Inflammatory macrophage (primary cell): ENCODE measurements at places on chromosomes 2 and 18.
A peak's percentile ranks its signal among the peaks of the same experiment; 100 is the strongest.

DNA sequence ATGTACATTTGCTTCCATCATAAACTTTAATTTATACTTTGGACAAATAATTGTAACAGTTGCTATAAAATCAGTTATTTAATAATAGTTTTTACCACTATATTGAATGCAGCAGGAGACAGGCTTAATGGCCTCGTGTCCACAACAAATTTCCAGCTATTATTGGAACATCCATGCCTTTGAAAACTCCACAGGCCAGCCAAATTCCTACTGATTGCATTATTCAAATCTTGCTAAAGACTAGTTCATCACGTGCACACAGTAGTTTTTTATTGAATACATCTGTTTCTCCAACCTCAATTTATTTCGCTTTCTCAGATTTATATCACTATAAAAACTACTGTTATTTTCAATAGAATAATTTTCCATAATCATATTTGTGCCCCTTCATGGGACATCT is 18.4 kb upstream of the PTPRM start:
- no peak for DNase-seq

DNA sequence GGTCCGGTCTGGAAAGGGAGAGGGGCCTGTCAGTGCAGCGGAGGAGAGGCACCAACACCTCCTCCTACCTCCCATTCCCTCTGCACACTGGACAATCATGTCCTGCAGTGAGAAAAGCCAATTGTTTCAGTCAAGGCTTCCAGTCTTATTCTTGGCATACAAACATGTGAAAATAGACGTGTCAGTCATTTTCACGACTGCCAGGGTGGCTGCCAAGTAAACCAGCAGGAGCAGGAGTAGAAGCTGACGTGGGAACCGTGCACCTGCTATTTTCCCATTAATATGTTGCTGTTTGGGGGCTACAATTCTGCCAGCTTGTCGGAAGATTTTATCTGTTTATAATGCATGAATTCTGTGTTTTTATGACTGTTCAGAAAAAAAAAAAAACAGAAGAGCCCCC is 202.3 kb downstream of the SPP2 start:
- no peak for DNase-seq

- peak; percentile 76 for DNase-seq
These were observed 81.9 kb upstream of the ZNF397 start for GRCh38 chr18:35158728-35159450.

- DNase-seq, result no peak
These were observed 27.0 kb upstream of the CCDC178 start for GRCh38 chr18:33467531-33467930.

GRCh38 chr2:148888986-148889385 is 14.0 kb downstream of the KIF5C start:
- no peak for DNase-seq

- peak; percentile 85 for DNase-seq
These were observed 96.5 kb downstream of the ZFP36L2 start for GRCh38 chr2:43129676-43130547.

DNA sequence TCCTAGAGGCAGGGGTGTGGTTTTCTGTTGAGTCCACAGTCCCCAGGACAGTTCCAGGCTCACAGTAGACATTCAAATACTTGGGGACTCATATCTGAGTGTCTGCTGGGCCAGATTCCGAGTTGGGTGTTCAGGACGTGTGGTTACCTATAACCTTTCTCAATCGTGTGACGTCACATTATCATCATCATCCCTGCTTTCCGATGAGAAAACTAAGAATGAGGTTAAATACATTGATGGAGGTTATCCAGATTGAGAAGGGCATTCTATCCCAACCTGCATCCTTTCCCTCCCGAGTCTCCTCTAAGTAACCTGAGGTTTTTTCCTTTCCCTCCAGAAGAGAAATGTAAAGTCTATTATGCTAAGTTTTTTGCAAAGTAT is 204.6 kb downstream of the MGAT5 start:
- no peak for DNase-seq

DNA sequence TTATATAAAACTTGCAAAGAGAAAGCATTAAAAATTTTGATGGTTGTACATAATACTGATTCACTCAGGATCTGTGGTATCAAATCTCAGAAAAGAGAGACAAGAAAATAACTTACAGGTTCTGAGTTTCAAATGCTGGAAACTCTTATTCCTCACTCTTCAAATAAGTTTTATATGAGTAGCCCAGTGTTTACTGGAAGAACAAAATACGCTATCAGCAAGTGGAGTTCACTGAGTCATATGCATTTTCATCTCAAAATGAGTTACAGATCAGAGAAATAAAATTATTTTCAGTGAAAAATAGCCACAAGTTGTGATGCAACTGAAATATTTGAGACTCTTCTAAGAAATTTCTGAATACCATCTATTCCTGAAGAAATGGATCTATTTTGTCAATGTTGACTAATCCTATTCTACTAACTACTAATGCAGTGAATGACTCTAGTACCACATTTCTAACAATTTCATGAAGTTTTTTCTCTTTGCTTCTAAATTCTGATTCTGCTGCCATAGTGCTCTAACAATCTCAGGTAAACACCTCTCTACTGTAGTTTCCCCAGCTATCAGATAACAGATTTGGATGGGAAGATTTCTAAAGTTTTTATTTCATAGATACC is 391.7 kb downstream of the ZEB2 start:
- DNase-seq, result no peak

DNA sequence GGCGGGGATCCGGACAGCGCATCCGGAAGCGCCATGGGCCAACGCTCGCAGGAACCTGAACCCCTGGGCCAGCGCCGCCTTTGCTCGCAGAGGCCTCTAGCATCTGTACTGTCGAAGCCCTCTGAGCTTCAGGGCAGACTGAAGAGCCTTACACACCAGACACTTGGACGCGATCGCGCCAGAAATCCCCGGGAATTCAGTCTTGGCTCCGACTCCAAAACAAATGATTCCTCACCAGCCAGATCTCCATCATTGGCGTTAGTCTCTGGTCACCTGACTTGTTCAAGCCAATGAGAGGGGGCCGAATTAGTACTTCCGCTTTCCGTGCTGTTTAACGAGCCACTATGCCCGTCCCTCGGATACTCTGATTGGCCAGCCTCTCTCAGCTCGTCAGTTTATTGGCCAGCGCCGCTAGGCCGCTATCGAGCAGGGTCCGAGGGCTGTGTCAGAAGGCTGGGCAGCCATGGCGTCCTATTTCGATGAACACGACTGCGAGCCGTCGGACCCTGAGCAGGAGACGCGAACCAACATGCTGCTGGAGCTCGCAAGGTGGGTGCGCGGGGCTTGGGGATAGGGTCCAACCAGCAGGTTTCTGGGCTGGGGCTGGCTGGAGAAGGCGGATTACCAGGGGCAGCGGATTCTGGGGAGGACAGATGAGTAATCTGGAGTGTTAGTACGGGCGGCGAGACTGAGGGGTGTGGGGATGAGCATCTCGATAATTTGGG is at the start of gene RNF181:
Gene RNF181, plus strand, starts transcription at position 445 of the 725 bp plus-strand sequence. Its CDS starts 19 bp downstream, at position 464.
- DNase-seq, result peak; percentile 99

- no peak for DNase-seq
These were observed 470.1 kb downstream of the DLGAP1 start for GRCh38 chr18:3985020-3985419.

GRCh38 chr2:184359379-184359778 is 238.9 kb upstream of the ZNF804A start:
- DNase-seq, result no peak

- no peak for DNase-seq
These were observed 358.9 kb downstream of the ZEB2 start for GRCh38 chr2:144161061-144161460.

- DNase-seq, result no peak
These were observed 35.1 kb downstream of the ITGB1BP1 start for GRCh38 chr2:9388199-9388681.

DNA sequence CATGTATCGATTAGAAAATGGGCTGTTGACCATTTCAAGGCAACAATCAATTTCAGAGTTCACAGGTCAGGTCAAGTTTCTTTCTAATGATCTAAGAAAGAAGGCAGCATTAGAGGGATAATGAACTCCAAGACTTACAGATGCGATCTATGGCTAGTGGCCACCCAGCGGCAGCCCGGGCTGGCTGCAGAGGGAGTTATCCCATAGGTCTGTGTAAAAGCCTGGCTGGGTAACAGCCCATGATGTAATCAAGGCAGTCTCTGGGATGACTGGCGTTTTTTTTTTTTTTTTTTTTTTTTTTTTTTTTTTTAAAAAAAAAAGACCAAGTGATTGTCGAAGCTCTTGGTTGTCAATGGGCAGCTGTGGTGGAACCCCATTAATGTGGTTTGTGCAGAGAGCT is 171.1 kb upstream of the SKOR2 start:
- DNase-seq, result no peak

GRCh38 chr18:25883091-25883490 is 207.3 kb downstream of the SS18 start:
- no peak for DNase-seq

- DNase-seq, result no peak
These were observed 103.1 kb downstream of the CERS6 start for GRCh38 chr2:168559187-168559586.

DNA sequence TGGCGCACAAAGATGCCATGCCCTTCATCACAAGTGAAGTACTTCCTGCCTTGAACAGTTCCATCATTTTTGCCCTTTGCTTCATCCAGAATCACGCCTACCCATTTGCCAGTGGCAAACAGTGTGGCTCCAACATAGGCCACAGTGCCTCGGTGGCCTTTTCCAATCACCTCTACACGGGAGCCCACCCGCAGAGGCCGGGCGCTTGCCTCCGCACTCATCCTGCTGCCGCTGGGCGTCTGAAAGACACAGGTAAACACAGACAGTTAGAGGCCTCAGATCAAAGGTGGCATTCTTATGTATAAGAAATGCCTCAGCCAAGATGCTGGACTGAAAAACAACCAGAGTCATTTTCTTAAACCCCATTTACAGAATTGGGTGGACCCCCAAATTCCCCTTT is 2.1 kb downstream of the DCTN1 start:
- DNase-seq, result no peak

GRCh38 chr18:67694787-67695186 is 178.3 kb upstream of the DSEL start:
- DNase-seq, result no peak

DNA sequence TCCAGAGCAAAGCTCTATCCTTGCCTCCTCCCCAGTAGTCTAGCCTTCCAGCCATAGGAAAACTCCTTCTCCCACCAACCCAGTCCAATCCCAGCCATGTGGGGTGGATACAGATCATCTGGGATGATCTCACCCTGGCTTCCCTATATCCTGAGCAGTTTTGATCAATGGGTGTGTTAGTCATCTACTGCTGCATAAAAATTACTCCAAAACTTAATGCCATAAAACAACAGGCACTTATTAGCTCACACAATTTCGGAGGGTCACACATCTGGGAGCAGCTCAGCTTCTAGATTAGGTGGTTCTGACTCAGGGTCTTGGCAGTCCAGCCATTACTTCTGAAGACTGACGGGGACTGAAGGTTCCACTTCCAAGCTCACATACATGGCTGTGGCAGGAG is 190.4 kb downstream of the SPP2 start:
- no peak for DNase-seq

- no peak for DNase-seq
These were observed 124.5 kb downstream of the VAPA start for GRCh38 chr18:10038268-10038667.

- DNase-seq, result no peak
These were observed 63.4 kb downstream of the RELCH start for GRCh38 chr18:62250475-62250874.

DNA sequence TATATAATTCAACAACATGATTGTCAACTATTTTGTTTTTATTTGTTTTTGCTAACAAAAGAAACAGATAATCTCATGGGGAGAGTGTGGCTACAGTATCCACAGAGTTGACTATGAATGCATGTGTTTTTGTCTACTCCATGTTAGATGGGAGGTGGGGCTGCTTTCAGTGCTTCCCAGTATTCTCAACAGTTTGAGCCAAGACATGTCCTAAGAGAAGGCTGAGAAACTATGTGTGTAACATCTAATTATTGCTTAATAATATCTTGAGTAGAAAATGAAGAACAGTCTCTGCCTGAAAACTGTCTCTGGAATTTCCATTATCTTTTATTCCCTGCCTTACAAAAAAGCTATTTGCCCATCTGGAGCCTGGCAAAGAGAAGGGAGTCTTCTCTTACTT is 178.8 kb upstream of the MMADHC start:
- DNase-seq, result no peak

DNA sequence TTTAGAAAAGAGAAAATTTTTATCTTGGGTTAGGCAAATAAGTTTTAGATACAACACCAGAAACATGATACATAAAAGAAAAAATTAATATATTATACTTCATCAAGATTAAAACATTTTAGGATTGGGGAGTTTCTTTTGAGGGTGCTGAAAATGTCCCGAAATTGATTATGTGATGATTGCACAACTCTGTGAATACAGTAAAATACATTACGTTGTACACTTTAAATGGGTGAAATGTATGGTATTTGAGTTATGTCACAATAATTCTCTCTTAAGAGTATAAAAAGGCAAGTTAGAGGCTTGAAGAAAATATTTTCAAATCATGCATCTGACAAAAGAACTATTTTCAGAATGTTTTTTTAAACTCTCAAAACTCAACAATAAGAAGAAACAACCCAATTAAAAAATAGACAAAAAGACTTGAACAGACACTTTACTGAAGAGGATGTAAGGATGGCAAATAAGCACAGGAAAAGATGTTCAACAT is 36.2 kb upstream of the INO80C start:
- no peak for DNase-seq

GRCh38 chr2:106642679-106643078 is 155.5 kb downstream of the CD8B2 start:
- DNase-seq, result no peak

GRCh38 chr2:70726947-70727725 is 40.9 kb downstream of the ADD2 start:
- DNase-seq, result no peak

DNA sequence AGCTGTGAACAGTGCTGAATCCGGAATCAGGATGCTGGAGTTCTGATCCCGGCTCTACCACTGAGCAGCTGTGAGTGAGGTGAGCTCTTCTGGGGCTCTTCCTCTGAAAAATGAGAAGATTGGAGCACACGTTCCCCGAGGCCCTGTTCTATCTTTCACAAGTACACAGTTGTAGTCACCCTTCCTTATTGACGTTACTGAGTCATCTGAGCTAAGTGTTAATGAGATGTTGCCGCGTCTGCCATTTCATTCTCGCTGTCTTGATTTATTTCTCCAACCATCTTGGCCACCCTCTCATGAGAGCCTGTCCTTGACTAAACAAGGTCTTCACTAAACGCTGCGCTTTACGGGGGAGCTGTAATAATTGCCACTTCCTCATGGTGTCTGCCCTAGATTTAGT is 31.9 kb upstream of the EFR3B start:
- peak; percentile 5 for DNase-seq

GRCh38 chr18:61972389-61973264 is 79.8 kb upstream of the RNF152 start:
- DNase-seq, result peak; percentile 67

- DNase-seq, result no peak
These were observed 1022.4 kb downstream of the TMEM182 start for GRCh38 chr2:103784261-103784660.

DNA sequence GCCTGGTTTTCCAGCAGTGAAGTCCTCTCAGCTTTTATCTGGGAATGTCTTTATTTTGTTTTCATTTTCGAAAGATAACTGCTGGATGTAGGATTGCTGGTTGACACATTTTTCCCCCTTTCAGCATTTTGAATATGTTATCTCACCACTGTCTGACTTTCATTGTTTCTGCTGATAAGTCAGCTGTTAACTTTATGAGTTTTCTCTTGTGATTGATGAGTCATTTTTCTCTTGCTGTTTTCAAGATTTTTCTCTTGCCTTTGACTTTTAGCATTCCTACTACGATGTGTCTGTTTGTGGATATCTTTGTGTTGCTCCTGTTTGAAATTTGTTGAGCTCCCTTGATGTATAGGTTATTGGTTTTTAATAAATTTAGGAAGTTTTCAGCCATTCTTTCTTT is 85.5 kb downstream of the AGPS start:
- DNase-seq, result no peak
